ENCODE measurements at places on chromosomes 2 and 18.
A peak's percentile ranks its signal among the peaks of the same experiment; 100 is the strongest.

- peak; percentile 81 for DNase-seq
These were observed 38.3 kb downstream of the ITGA6 start for GRCh38 chr2:172465417-172466334.

DNA sequence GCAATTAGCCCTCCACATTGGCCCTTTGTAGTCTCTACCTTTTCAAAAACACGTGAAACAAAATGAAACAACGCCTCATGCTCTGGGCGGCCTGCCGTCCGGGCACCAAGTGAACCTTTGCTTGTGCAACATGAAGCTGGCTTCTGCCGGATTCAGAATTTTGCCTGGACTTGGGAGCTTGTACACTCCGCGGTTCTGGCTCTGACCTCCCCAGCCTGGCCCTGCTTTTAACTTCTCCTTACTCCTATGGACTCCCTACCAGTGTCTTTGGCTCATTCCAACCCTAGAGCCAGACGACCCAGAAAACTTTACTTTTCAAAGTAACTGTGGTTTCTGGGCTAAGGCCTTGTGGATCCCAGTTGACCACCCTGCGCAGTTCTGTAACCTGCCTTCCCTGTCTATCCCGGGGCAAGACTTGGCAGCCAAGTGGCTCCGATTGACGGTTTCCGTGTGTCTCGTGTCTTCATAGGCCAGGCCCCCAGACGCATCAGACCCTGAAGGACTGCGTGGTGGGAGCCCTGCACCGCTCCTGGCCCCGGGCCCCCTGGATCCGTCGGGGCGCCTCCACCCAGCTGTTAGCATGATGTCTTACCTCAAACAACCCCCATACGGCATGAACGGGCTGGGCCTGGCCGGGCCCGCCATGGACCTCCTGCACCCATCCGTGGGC lies 1.9 kb downstream of the OTX1 start:
- peak; percentile 19 for DNase-seq

GRCh38 chr2:26477911-26478253 lies at the start of gene OTOF:
Gene OTOF, minus strand, starts transcription at chr2:26478124.
- DNase-seq = no peak

- no peak for DNase-seq
These were observed 62.4 kb downstream of the SERPINB8 start for GRCh38 chr18:64032312-64032711.

DNA sequence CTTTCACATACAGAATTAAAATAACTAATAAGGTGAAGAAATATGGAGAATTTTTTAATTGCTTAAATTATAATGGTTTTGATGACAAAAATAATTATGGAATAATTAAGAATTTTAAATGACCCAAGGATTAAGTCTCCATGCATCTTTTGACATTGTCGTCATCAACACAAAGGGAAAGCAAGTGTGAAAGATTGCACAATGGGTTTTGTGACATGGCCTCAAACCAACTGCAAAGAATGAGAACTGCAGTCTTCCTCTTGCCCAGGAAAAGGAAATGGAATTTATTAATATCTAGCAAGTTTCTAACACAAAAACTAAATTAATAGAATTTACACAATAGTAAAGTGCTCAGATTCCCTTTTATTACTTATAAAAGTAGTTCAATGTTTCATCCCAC lies 329.1 kb upstream of the PKDCC start:
- DNase-seq = no peak

GRCh38 chr2:207929923-207930322 lies 95.4 kb downstream of the PLEKHM3 start:
- DNase-seq = no peak

DNA sequence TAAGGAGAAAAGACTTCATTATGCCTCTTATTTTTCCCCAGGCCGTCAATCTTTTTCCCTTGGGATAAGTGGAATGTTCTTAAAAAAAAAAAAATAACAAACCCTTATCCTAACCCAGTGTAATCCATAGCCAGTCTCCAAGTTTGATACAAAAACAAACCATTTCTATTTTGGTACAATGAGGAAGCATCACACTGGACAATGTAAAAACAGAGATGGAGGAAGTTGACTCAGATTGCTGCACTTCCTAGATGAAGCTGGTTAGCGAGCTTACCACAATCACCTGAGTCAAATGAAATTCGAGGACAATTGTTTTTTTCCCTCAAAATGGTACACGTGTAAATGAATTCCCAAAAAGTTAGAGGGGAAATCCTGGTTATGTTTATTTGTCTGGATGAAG lies 259.7 kb downstream of the TCF4 start:
- no peak for DNase-seq

GRCh38 chr2:187936228-187936627 lies 355.4 kb upstream of the GULP1 start:
- DNase-seq = no peak

DNA sequence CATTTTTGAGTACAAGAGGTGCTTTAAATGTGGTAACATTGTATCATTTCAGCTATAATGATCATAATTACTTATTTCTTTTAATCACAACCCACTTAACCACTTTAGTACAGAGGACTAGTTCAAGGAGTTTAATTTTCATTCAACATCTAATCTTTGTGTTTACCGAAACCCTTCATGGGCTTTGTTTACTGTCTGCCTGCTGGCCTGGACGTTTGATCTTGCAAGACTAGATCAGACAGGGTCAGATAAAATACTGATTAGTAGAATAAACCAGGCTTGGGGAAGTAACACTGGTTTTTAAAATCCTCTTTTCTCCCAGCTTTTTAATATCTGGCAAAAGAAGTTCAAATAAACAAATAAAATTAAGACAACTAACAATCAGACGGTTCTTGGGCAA lies 93.6 kb downstream of the SATB2 start:
- no peak for DNase-seq

GRCh38 chr2:215900843-215901242 lies 112.5 kb downstream of the MREG start:
- no peak for DNase-seq

DNA sequence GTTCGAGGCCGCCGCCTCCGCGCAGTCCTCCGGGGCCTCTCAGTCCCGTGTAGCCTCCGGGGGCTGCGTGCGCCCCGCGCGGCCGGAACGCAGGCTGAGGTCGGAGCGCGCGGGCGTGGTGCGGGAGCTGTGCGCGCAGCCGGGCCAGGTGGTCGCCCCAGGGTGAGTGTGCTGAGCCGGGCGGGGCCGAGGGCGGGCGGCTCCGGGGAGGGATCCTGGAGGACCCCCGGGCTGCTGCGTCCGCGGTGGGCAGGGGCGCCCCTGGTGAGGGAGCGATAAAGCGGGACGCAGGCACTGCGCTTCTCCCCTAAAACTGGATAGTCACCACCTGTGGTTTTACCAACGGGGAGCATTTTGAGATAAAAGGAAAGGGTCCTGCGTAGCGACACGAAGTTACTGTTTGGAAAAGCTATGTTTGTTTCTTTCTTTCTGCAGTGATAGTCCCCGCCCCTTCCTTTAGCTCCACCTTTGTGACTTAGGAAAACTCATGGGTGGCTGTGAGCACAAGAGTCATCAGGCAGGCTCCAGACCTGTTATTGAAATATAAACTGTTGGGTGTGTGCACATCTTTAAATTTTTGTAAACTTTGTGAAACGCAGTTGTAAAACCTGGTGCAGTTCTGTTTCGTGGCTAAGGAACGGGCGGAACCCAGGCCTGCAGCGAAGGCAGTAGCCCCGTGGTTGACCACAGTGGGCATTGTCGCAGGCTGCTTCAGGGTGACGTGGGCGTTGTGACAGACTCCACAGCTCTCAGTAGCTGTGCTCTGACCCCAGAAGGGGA lies 687 bp downstream of the CTDP1 start:
- peak; percentile 67 for DNase-seq

- DNase-seq = no peak
These were observed 190.1 kb upstream of the SP5 start for GRCh38 chr2:170524828-170525565.

DNA sequence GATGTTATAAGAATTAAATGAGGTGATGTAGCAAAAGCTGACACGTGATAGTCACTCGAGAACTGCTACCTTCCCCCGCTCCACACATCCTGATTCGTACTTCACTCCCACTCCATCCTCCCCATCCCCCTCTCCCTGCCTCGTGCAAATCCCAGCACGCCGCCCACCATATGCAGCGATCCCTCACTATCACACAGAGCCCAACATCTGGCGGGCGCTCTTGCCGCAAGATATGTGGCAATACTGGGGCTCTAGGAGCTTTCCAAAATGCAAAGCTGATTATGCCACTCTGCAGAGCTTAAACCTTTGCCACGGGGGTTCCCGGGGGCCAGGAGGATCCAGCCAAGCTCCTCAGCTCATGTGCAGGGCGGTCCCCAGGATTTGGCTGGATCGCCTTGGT lies 37.4 kb downstream of the DNMT3A start:
- no peak for DNase-seq

DNA sequence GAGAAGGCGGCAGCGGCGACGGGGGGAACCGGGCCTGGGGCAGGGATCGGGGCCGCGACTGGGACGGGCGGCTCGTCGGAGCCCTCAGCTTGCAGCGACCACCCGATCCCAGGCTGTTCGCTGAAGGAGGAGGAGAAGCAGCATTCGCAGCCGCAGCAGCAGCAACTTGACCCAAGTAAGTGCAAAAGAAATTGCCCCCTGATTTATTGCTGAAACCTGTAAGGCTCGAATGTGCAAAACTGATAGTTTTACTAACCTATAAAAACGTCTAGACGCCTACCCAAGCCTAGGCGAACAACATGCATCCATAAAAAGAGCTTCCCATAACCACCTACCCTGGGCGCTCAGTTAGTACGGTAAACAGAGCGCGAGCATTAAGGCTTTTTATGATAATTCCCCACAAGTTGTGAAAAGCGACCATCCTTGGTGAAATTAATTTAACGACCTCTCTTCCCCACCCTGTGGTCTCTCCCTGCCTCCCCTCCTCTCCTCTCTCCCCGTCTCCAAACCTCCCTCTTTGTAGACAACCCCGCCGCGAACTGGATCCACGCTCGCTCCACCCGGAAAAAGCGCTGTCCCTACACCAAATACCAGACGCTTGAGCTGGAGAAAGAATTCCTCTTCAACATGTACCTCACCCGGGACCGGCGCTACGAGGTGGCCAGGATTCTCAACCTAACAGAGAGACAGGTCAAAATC lies 1.0 kb downstream of the HOXD9 start:
- no peak for DNase-seq

DNA sequence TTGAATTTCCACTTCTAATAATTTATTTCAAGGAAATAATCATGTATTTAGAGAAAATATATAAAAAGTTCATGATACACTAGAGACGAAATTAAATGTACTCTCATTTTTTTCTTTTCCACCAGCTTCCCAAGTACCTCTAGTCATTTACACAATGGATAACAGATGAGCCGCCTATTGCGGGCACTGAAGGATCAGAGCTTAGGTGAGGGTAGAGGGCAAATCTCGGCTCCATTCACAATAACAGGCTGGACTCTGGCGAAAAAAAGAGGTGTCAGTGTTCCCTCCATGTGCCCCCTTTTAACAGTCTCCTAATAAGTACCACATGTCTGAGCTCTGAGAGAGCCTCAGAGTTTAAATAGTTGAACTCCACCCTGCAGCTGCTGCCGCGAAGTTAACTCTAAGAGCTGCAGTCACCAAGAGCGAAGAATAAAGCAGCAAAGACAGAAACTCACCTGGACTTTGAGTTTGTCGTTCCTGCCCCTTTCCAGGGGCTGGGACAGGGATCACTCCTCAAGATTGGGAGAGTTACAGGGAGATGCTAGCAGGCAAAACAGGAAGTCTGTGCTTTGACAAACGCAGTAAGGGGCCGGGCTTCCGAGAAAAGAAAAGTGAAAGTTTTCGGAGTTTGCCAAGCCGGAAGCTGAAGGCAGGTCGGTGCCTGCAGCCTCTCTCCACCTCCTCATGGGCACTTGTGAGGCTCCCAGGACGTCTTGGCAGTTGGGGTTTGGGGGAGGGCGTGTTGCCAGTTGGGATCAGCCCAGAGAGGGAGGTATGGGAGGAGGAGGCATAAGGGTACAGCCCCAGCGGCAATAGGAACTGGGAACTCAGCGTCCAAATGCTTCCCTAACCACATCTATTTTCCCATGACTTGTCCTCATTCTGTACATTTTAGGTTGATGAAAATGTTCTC lies at the start of gene SP110:
Gene SP110, minus strand, starts transcription at position 566 of the 913 bp plus-strand sequence. CDS start 3,057 bp downstream, outside the sequence.
- peak; percentile 85 for DNase-seq

DNA sequence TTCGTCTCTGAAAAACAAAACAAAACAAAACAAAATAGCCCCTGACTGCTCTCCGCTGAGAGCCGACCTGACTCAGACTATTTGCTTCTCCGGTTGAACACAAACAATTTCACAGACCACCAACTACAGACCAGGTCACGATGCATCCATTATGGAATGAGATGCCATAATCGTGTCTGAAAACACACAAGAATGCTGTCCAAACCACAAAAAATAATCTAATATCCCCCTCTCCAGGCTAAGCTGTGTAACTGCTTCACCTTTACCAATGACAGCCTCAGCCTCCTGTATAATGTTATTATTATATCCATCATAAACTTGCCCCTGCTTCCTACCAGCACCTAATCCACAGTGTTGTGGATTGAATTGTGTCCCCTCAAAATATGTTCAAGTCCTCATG lies 114.7 kb downstream of the DNAH6 start:
- no peak for DNase-seq

- no peak for DNase-seq
These were observed 59.0 kb downstream of the MOGAT1 start for GRCh38 chr2:222730366-222730999.

- no peak for DNase-seq
These were observed 647.8 kb upstream of the SLC39A10 start for GRCh38 chr2:195009202-195009601.

GRCh38 chr2:148966438-148966758 lies 72.1 kb upstream of the LYPD6B start:
- no peak for DNase-seq

DNA sequence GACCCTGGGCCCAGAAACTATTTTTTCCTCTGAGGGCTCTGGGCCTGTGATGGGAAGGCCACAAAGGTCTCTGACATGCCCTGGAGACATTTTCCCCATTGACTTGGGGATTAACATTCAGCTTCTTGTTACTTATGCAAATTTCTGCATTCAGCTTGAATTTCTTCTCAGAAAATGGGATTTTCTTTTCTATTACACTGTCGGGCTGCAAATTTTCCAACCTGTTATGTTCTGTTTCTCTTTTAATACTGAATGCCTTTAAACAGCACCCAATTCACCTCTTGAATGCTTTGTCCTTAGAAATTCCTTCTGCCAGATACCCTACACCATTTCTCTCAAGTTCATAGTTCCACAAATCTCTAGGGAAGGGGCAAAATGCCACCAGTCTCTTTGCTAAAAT lies 241.0 kb downstream of the HNMT start:
- no peak for DNase-seq

DNA sequence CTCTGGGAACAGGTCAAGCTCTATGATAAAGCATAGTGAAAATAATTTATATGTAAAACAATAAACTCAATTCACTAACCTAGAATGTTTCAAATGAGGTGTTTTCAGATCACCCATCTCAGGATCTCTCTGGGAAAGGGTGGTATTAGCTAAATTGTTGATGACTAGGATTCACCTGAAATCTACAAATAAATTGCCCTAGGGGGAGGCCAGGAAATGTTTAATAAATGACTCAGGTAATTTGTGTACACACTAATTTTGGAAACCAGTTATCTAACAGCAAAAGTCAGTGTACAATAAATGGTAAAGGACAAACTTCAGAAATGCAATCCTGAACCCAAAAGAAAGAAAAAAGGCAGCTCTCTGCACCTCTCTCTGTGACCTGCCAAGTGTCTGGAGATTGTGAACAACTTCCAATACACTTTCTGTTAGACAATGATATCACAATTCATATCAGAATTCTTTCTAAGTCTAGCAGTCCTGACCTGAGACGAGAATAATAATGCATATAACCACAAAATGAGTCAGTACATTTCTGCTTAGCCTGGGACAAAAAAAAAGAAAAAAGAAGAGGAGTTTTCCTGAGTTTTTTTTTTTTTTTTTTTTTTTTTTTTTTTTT lies 760.0 kb downstream of the EPHA4 start:
- DNase-seq = no peak

GRCh38 chr2:69143748-69144360 lies 130.9 kb downstream of the ANTXR1 start:
- no peak for DNase-seq

All from activated CD4-positive, alpha-beta T cell treated with anti-CD3 and anti-CD28 coated beads for 48 hours (primary cell).